ENCODE measurements at places on chromosomes 2 and 18. TPM values are rescaled to one million over a fixed set of nuclear protein-coding genes. Genes with fewer than 3 reads are reported as not detected.

OSR1 gene
- total RNA-seq, result 0.06 TPM

SPP2 gene
- not detected for total RNA-seq

UPP2 gene
- not detected for total RNA-seq

LIMS3 gene
- 0.42 TPM for total RNA-seq

PROKR1 gene
- total RNA-seq, result not detected

STPG4 gene
- total RNA-seq, result not detected

DSC2 gene
- total RNA-seq, result 2.8 TPM

TANC1 gene
- total RNA-seq, result 19.3 TPM

SERPINB4 gene
- not detected for total RNA-seq

VWC2L gene
- not detected for total RNA-seq

LONRF2 gene
- 0.65 TPM for total RNA-seq

AGXT gene
- total RNA-seq, result not detected

REL gene
- 2.7 TPM for total RNA-seq

HOXD8 gene
- 9.9 TPM for total RNA-seq

PLEK gene
- total RNA-seq, result not detected

PSTPIP2 gene
- total RNA-seq, result 4.7 TPM

MDH1B gene
- 3.6 TPM for total RNA-seq

FECH gene
- total RNA-seq, result 18.4 TPM

TPRKB gene
- 206 TPM for total RNA-seq

ZBTB7C gene
- 0.21 TPM for total RNA-seq

GRCh38 chr18:3538456-3538855 lies 88.5 kb downstream of the TGIF1 start:
- no peak for DNase-seq

- peak; percentile 11 for DNase-seq
Observed at GRCh38 chr2:60998628-60999545, 18.6 kb upstream of the PEX13 start.

DNA sequence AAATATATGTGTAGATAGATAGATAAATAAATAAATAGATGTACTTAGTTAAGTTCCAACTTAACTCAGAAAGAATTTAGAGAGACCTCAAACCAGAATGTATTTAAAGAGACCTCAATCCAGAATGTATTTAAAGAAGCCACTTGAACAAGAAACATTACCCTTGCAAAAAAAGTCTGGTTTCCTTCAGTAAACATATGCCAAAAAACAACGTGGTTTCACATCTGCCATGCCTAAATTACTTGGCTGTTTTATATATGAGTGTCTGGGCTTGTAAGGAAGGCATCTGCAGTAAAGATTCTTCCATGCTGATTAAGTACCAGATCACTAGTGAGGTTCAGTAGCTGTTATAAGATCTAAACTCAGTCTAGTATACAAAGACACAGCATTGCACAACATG lies 29.1 kb upstream of the RPE start:
- no peak for DNase-seq

GRCh38 chr2:29159125-29159524 lies 43.9 kb downstream of the CLIP4 start:
- DNase-seq, result no peak

GRCh38 chr2:5385596-5385995 lies 306.6 kb upstream of the SOX11 start:
- no peak for DNase-seq

DNA sequence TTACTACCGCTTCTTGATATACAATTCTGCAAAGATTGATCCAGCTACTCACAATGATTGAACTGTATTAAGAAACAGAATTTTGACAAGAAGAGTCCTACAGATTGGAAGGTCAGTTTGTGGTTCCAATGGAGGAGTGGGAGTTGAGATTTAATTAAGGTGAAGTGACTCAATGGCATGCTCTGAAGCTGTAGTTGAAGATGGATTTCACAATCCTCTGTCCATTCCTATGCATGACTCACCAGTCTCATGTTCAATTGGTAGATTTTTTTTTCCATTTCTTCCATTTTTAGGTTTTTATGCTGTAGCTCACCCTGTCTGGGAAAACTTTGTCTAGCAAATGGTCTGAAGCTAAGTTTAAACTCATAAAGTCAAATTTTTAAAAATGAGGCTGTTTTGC lies 83.3 kb downstream of the DPP4 start:
- DNase-seq, result peak; percentile 73

- no peak for DNase-seq
Observed at GRCh38 chr2:144995482-144995881, 475.6 kb upstream of the ZEB2 start.

- DNase-seq, result no peak
Observed at GRCh38 chr2:111654829-111655228, 229.2 kb downstream of the ANAPC1 start.

GRCh38 chr2:60818272-60818671 lies 62.2 kb downstream of the PAPOLG start:
- peak; percentile 19 for DNase-seq

GRCh38 chr2:871175-871727 lies 79.4 kb upstream of the SNTG2 start:
- no peak for DNase-seq

DNA sequence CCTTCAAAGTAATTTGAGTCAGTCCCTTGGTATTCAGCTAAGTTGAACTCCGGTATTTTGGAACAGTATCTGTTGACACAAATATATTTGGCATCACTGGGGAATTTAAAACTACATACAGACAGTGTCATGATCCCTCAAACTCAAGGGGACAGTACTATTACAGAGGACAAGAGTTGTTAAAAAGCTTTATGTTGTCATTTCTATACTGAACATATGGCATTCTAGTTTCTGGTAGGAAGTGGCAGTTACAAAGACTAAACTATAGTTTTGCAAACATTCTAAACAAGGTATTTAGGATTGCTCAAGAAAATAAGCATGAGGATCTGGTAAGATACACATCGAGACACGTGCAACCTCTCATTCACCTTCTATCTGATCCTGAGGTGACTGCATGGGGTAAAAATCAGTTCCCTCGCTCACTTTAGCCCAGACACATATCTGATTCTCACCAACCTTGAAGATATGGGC lies 16.6 kb upstream of the CCNYL1 start:
- DNase-seq, result no peak

DNA sequence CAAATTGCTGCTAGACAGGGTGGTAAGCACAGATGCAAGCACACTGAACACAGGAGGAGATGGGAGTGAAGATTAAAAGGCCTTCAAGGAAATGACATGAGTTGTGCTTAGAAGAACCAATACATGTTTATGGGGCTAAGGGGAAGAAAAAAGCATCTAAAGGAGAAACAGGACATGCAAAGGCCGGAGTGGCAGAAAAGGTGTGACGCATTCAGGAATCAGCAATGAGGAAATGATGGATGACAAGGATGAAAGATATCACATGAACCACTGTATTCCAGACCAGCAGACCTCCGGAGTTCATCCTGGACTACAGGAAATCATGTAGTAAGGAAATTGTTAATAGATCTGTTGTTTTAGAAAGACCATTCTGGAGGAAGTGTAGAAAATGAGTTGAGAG lies 42.8 kb downstream of the PPP4R1 start:
- DNase-seq, result no peak

- peak; percentile 67 for DNase-seq
Observed at GRCh38 chr2:161139098-161139987, 20.9 kb upstream of the TANK start.

GRCh38 chr18:35713545-35713944 lies 132.0 kb downstream of the GALNT1 start:
- DNase-seq, result peak; percentile 46

GRCh38 chr2:177908824-177909223 lies 163.8 kb downstream of the PDE11A start:
- no peak for DNase-seq

DNA sequence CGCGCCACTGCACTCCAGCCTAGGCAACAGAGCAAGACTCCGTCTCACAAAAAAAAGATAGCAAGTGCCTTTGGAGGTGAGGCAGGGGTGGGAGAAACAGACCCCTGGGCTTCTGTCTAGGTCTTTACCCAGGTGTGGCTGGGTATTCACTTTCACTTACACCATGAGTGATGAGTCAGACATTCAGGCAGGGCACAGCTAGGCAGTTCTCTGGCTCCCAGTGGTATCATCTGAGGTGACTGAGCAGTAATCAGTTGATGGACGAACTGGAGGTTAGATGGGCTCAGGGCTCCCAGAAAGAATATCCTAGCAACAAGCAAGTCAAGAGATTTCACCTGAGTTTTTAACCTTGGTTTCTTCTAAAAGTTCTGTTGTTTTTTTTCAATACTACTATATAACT lies 107.0 kb upstream of the RAB6C start:
- no peak for DNase-seq

DNA sequence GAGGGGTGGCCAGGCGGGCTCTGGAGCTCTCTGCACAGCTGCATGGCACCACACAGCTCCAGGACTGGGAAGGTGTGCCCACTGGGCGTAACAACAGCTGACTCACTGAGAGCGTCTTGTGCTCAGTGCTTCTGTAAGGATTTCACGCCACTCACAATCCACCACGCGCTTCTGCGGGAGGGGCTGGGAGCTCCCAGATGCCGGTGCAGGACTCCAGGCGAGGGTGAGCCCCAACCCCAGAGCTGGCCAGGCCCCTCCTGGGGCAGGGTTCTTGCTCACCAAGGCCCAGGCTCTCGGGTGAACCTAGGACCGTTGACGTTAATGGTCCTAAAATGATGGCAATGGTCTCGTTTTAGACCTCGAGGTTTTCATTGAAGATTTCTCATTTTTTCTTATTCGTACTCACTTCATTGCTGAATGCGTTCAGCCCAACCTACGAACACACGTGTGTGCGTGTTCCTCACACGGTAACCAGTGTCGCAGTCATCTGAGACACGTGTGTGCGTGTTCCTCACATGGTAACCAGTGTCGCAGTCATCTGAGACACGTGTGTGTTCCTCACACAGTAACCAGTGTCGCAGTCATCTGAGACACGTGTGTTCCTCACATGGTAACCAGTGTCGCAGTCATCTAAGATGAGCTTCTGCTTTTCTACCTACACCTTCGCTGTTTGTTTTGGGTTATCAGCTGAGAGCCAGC lies 38.4 kb upstream of the ZNF236 start:
- no peak for DNase-seq

DNA sequence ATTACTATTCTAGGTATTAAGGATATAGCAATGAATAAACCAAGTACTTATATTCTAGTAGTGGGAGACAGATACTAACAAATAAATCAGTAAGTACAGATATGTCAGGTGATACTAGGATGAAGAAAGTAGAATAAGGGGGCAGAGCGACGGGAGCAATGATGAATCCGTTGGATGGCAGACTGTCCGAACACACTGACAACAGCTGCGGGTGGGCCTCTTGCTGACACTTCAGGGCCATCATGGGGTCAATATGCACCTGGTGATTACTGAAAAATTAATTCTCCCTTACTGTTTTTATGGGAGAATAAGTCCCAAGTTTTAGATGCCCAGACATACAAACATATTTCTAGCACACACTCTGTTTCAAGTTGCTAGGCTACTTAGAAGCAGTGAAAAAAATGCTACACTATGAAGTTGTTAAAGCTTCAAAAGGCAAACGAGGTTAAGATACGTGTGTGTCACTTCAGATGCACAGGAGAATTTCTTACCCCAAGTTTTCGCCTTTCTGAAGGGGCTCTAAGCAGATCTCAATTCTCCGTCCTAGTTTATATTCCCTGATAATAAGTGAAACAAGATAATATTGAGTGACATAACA lies 78.7 kb downstream of the USP40 start:
- peak; percentile 51 for DNase-seq

DNA sequence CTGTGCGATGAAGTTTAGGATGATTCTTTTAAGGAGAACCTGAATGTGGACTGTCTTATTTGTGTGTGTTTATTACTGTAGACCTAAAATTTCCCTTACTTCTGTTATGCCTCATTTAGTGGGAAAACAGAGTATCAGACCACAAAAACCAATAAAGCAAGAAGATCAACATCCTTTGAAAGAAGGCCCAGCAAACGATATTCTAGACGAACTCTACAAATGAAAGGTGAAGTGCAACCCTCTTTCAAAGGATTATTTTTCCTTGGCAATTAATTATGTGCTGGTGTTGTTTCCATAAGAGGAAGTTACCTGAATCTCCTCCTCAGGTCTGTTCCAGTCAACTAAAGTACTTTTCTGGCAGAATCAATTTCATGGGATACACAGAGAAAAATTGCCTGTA lies 78.6 kb downstream of the EPB41L5 start:
- no peak for DNase-seq

- peak; percentile 38 for DNase-seq
Observed at GRCh38 chr2:98355881-98356280, 9.6 kb downstream of the CNGA3 start.

DNA sequence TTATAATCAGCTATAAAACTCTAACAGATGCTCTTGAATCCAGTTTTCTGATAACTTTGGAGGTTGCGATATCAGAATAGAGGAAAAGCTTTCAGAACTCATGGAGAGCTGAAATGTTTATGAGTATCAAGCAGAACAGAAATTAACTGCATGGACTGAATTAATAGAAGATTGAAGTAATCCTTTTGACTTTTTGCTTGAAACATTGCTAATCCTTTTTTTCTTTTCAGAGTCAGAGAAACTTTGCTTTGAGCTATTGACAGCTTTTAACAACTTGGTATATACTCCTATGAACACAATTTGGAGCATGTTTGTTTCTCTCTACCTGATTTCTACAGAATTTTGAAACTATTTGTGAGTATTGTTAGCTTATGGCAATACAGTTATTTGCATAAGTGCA lies 1254.8 kb downstream of the LRP1B start:
- DNase-seq, result no peak

- DNase-seq, result no peak
Observed at GRCh38 chr2:19748073-19748375, 153.8 kb downstream of the TTC32 start.

- peak; percentile 22 for DNase-seq
Observed at GRCh38 chr2:230650585-230651137, 62.0 kb upstream of the CAB39 start.
